ENCODE measurements at places on chromosomes 5 and 9.

DNA sequence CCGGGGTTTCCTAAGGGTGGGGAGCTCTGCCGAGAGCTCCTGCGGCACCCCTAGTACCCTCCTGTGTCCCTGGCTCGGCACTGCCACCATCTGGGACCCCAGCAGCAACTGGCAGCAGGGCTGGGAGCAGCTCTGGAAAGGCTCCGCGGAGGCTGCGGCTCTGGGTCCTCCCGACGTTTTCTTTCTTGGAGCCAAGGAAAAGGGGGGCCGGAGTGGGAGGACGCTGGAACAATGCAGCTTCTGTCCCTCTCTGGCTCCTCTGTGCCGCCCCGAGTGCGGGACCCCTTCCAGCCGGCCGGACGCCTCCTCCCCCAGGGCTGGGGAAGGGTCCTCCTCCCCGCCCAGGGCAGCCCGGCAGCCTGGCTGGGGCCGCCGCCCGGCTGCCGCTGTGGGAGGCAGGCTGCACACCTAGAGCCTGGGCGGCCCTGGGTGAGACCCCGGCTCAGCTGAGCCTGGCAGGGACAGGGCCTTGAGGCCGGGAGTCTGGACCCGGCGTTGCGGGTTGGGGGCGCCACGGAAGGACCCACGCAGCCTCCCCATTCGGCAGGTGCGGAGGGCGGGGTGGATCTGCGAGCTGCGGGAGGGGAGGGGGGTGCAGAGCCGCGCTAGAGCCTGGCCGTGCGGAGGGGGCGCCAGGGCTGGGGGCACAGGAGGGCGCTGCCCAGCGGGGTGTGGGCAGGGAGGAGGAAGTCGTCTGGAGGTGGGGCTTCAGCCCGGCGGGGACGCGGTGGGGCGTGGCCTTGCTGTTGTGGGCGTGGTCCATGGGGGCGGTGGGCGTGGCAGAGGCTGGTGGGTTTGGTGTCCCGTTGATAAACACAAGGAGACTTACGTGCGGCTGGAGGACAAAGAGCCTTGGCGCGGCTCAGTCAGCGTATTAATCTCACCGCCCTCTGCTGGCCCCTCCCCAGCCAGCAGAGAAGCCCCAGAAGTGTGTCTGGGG lies 15.1 kb downstream of the GPSM1 start:
- peak; percentile 44 for DNase-seq

GRCh38 chr9:127953154-127953553 lies 15.5 kb upstream of the DPM2 start:
- no peak for DNase-seq

GRCh38 chr9:129285382-129285781 lies 107.3 kb upstream of the IER5L start:
- no peak for DNase-seq

DNA sequence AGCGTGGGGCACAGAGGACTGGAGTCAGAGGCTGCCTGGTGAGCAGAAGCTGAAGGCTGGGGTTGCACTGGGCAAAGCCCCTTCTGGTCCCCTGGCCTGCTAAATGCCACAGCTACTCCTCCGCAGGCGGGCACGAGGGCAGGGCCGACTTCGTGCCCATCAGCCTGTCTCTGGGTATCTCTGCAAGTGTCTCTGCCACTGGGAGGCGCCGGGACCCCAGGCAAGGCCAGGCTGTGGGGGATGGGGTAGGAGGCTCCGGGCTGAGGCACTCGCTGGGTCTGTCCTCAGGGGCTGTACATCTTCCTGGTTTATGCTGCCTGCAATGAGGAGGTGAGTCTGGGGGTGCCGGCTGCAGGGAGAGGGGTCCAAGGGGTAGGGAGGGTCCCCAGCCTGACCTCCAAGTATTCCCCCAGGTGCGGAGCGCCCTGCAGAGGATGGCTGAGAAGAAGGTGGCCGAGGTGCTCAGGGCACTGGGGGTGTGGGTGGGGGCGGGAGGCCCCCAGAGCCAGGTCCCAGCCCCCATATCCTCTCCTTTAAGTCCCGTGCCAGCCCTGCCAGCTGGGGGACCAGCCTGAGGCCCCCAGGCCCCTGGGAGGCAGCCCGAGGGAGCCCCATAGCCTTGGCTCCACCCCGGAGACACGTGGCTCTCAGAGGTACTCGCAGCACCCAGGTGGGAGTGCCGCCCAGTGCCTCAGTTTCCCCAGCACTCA lies 25.1 kb downstream of the ADGRD2 start:
- DNase-seq: no peak

- DNase-seq: no peak
Measured at GRCh38 chr9:122217640-122218039, 11.1 kb downstream of the LHX6 start.

DNA sequence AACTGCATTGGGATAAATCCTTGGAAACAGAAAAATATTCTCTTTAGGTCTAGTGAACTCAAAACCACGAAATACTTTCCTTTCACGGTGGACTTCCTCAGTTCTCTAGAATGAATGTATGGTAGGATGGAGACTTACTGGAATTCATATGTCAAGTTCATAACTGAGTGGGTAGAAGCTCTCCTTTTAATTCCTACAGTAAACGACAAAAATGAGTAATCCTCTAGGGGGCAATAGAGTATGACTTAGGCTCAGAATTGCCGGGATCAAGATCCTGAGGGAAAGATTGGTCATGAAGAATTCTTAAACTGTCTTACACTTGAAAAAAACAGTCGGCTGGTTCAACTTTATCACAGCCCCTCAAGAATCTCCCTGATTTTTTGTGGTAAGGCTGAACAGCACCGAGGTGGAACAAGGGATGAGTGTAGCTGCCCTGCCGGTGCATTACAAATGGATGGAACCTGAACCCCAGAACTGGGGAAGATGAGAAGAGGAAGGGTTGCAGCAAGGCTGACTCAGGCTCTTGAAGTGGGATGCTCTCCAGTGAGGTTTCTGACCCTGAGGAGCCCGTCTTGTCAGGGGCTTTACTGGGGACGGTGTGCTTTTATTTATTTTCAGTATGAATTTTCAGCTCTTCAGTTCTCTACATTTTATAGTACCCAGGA lies 14.0 kb upstream of the LOX start:
- DNase-seq: no peak

- DNase-seq: no peak
Measured at GRCh38 chr5:59922220-59922619, 28.7 kb upstream of the PDE4D start.

DNA sequence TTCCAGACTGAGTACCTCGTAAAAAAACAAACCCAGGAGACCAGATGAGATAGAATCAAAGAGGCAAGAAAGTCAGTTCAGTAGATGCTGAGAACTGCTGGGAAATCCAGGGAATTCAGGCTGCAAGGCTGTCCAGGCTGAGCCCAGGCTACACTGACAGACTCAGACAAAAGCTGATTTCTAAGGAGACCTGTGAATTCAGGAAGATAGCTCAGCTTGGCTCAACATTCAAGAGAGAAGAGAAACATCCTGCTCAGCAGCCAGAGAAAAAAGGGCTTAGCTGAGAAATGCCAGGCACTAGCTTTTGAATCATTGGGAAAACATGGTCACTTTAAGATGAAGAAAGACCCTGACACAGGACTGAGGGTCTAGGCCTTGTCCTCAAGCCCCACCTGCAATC lies 118.2 kb upstream of the SLC44A1 start:
- no peak for DNase-seq

DNA sequence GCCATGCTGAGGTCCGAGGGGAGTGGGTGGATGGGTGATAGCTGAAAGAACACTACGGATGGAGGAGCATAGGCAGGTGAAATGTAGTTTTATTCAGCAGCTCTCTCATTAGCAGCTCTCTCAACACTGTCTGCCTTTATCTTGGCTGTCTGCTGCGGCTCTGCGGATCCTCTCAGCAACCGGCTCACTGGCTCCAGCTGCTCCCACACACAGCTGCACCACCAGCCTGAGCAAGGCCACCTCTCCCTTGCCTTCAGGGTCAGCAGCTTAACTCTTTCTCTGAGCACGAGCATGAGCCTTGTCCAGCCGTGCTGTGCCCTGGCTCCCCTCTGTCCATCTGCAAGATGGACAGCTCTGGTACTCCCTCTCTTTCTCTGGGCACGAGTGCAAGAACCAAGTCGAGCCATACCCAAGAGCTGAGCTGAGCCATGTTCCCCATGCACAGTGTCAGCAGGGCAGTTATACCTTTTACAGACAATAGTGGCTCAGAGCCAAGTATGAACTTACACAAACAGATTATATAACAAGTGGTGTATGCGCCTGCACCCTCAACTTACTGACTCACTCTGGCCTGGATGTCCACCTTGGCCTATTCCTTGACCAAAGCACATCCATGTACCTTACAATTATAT lies 108.5 kb downstream of the MACIR start:
- no peak for DNase-seq

DNA sequence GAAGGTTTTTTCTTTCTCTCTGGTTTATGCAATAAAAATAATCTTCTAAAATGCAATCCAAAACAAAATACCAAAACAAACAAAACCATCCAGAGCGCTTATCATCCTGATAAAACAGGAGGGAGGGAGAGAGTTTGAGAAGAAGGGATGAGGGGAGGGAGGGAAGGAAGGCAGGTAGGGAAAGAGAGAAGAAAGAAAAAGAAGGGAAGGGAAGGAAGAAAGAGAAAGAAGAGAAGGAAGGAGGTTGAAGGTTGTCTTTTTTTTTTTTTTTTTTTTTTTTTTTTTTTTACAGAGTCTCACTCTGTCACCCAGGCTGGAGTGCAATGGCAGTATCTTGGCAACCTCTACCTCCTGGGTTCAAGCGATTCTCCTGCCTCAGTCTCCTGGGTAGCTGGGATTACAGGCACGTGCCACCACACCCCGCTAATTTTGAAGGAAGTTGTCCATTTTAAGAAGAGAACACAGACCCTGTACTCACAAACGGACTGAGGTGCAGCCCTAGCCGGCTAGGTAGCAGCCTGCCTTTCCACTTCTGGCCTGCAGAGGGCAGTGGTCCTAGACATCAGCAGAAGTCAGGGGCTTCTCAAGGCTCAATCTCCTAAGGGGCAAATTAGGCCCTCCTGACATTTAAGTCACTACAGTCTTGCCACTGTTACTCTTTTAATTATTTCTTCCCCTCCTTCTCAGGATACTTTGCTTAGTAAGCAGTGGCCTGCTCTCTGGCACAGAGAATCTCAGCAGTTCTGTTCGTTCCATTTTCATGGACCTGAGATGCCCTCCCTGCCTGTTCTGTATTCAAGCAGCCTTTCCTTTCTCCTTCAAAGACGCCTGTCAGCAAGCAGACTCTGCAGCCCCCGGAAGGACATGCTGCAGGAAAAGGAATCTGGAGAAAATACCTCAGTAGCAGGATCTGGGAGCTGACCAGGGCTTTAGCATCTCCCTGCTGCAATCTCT lies 76.4 kb downstream of the EPB41L4B start:
- DNase-seq: peak; percentile 12

GRCh38 chr5:159894149-159894720 lies 22.0 kb upstream of the ADRA1B start:
- DNase-seq: no peak

All from stimulated activated CD4-positive, alpha-beta T cell treated with anti-CD3 and anti-CD28 coated beads, Interleukin-1b, Interleukin-23, amount 100 ng/mL, for 1 hour (primary cell).